ENCODE measurements at places on chromosomes 6 and 20. TPM values are rescaled to one million over a fixed set of nuclear protein-coding genes. Genes with fewer than 3 reads are reported as not detected.

PRSS16 gene
- total RNA-seq, result 32.3 TPM

FAM209A gene
- total RNA-seq, result not detected

OR2B6 gene
- total RNA-seq, result 1.5 TPM

C6orf136 gene
- total RNA-seq, result 33.3 TPM

ADAM33 gene
- not detected for total RNA-seq

MOG gene
- not detected for total RNA-seq

CCN6 gene
- not detected for total RNA-seq

VWA7 gene
- total RNA-seq, result 9.6 TPM

ENPP1 gene
- total RNA-seq, result 4.1 TPM

All from PC-9 (cell line).